ENCODE measurements at places on chromosomes 2 and 18.

DNA sequence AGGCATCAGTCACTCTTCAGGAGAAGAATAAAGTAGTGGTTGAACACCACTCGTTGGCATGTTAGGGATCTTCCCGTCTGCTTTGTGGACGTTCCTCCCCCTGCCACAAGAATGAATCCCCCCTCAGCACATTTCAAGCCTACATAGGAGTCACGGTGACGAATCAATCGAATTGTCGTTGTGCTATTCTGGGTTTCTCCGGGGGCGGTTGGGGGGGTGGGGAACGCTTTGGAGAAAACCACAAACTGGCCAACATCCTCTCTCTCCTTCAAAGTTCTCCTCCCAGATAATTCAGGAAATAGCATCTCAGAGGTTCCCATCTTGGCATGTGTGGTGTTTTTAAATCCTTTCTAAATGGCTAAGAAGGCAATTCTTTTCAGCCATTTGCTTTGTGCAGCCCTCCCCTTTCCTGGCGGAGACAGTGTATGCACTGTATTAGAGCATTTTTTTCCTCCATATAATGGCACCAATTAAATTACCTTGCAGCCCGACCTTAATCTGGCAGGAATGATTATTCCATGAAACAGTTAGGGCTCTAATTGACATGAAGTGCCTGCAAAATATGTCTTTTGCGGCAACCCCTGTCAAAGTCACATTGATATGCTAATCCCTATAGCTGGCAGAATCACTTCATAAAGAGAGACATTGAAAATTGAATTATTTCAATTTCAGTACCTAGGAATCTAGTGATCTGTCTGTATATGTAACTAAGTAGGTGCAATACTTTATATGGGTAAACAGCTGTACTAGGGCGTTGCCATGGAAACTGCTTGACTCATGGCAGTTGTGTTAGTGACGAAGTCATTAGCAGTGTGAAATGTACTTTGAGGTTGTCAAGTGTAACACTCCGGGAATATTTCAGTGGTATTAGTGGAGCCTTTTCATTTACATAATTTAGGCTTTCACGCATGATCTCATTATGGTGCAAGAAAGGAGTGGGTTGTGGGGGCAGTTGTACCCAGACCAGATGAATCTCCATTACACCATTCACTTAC, 323.4 kb upstream of the SLC14A2 start:
- DNase-seq, result peak; percentile 11

- DNase-seq, result no peak
Measured at GRCh38 chr2:195961873-195962272, 106.8 kb downstream of the DNAH7 start.

- no peak for DNase-seq
Measured at GRCh38 chr2:150688016-150688415, 200.5 kb upstream of the RND3 start.

- DNase-seq, result peak; percentile 70
Measured at GRCh38 chr18:58805467-58806187, 59.0 kb upstream of the ZNF532 start.

- no peak for DNase-seq
Measured at GRCh38 chr2:70080610-70081200, 6.6 kb upstream of the PCBP1 start.

GRCh38 chr2:233761040-233761769, 1.1 kb downstream of the UGT1A1 start:
- DNase-seq, result peak; percentile 58

- no peak for DNase-seq
Measured at GRCh38 chr2:191014653-191015020, 666 bp upstream of the STAT1 start.
